Right cardiac atrium (tissue), 5 donors: ENCODE measurements at places on chromosomes 6 and 20. TPM values are rescaled to one million over a fixed set of nuclear protein-coding genes. Genes with fewer than 3 reads are reported as not detected.

The NT5E gene
- total RNA-seq = 7.1 TPM

DNA sequence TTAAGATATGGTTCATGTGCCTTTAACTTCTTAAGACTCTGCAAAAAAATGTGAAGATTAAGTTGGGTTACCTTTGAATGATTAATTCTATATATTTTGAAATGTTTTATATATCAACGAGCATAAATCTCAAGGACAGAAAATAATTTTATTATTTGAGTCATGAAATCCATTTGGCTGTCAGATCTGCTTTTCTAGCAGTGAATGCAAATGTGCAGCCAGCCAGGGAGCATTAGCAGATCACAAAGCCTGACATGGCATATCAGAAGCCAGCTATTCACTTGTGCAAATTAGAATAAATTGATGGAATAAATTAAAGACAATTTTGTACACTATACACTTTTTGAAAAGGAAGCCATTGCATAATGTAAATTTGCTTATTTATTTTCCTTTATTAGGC is 424.3 kb downstream of the ADGRB3 start:
- no peak for DNase-seq

The RGL2 gene
- 47.6 TPM for total RNA-seq

The CLPSL1 gene
- not detected for total RNA-seq

- no peak for DNase-seq
Measured at GRCh38 chr6:53103993-53104675, 38.9 kb downstream of the FBXO9 start.

- peak; percentile 53 for DNase-seq
Measured at GRCh38 chr6:157464653-157465535, 83.9 kb downstream of the ZDHHC14 start.

DNA sequence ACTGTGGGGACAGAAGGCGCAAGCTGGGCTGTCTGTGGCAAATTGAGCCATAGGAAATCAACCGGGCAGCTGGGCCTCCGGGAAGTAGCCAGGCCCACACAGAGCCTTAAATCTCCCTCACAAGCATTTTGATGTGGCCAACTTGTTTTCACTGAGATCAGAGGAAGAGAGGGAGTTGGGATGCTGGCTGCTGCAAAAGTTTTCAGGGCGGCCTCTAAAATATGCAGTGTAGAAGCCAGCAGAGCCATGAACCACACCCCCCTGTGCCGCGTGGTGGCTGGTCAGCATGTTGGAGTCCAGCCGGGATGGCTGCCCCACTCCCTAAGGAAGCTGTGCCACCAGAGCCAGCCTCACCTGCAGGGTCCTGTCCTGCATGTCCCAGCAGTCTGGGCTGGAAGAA is 167.4 kb downstream of the CDC5L start:
- no peak for DNase-seq

DNA sequence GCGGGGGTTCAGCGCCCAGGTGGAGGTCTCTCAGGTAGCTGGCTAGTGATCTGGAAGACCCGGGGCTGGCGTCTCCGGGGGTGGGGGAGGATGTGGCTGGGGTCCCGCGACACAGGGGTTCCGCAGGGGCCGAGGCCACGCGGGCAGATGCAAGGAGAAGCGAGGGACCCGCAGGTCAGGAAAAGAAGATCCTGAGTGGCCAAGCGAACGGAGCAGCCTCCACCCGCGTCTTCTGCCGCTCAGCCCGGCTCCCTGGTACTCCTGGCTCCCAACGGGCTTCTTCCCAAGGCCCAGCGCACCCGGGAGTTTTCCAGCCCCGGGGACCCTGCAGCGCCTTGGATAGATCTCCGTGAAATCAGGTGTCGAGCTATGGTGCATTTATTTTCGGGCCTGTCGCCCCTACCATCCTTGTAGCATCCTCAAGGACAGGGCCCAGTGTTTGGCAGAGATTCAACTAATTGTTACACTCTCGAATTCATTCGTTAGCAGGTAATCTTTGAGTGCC is 682 bp upstream of the CHD6 start:
- DNase-seq = no peak

DNA sequence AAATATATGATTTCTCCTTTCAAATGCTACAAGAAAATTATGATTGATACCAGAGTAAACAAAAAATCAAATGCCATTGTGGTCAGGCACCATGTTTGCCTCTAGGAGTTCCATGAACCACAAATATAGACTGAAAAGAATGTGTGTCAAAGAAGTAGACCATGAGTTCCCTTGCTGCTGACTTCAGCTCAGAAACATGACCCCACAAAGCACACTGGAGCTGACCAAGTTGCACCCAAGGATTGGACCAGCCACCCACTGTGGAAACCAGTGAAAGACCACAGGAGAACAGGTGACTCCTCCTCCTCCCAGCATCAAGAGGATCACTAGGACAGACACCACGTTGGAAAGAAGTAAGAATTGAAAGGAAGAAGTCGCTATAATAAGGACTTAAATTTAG is 90.8 kb upstream of the TENT5A start:
- DNase-seq = no peak

GRCh38 chr6:162973980-162974379 is 246.2 kb downstream of the PACRG start:
- DNase-seq = no peak

GRCh38 chr20:21101932-21102575 is 4.1 kb downstream of the LINC00237 start:
- peak; percentile 50 for DNase-seq

GRCh38 chr6:70709826-70710225 is 42.1 kb downstream of the SMAP1 start:
- no peak for DNase-seq

DNA sequence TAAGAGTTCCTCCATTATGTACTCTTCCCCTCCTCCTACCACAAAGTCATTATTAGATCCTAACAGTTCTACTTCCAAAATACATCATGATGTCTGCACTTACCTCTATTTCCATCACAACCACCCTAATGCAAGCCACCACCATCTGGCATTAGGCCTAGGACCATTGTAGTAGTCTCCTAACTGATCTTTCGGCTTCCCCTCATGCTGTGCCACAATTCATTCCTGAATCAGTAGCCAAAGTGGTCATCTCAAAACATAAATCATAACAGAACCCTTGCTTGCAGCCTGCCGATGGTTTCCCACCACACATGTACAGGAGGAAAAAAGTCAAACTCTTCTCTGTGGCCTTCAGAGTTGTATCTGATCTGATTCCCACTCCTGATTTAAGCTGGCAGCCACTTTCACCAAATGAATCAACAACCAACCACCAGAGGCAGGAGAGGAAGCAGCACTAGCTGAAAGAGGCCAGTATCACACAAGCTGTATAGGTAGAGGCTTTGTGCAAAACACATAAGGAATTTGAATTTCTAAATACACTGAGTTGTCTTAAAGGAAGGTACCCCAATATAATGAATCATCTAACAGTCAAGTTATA is 26.1 kb downstream of the FAM184A start:
- no peak for DNase-seq

DNA sequence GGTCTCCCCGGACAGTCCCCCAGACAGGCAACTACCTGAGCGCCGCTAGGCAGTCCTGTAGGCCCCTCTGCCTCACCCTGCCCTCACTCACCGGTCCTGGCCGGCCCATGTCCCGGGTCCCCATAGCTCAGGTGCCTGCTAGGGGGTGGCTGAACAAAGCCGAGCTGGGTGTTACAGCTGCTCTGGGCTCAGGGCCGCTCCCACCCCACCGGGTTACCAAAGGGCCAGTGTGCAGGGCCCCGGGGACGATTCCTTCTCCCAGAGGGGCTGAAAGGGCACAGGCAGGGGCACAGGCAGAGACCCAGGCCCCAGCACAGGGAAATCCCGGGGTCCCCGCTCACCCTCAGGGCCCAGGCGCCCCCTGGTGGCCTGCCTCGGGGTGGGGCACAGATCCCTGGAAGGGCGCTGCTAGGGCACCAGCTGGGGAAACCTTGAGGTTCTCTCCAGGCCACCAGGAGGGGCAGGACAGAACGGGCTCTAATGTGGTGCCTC is 118.4 kb downstream of the GRM4 start:
- DNase-seq = peak; percentile 82

DNA sequence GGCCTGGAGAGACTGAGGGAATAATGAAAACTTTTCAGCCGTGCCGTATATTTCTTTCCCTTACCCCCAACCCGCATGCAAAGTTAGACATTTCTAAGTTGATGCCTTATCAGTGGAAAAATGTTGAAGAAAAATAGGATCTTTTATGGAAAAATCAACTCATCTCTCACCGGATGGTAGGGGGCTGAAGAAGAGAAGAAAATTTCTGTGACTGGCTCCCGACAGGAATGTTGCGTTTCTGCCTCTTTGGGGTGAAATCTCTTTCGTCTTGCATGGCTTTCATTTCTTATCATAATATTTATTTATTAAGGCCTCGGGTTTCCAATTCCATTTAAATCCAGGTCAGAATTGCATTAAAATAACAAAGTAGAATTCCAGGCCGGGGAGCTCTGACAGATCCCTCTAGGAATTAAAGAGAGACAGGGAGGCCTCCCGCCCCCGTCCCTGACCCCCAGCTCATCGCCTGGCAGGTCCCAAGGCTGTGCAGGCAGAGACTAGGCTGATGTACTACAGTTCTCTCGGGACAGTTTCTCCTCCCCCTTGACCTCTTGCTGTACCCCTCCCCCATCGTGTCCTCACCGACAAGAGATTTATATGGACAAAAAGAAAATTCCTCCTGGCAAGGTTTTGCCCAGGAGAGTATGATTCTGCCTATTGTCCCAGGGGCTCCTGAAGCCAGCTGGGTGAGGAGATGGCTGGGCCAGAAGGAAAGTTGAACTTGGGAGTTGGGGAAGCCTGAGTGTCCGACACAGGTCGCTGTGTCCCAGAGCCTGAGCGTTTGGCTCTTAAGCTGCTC is 1.3 kb downstream of the SCUBE3 start:
- DNase-seq = no peak
